T-cell (primary cell): ENCODE measurements at places on chromosomes 4 and X. TPM values are rescaled to one million over a fixed set of nuclear protein-coding genes. Genes with fewer than 3 reads are reported as not detected.
A peak's percentile ranks its signal among the peaks of the same experiment; 100 is the strongest.

DNA sequence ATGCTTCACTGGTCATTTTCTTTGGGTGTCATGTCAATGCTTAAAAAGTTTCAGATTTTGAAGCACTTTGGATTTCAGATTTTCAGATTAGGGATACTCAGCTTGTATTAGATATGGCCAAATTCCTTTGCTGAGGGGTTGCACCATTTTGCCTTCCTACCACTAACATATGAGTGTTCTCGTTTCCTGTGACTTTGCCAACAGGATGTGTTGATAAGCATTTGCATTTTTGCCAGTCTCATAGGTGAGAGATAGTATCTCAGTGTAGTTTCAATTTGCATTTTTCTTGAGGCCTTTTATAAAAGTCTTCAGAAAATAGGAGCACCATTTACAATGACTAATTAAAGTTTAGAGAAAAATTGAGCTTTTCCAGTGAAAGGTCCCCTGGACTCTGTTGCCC lies 71.6 kb upstream of the CLCN4 start:
- DNase-seq, result no peak

- DNase-seq, result no peak
Observed at GRCh38 chr4:165814256-165815020, 58.6 kb upstream of the TLL1 start.

- no peak for DNase-seq
Observed at GRCh38 chrX:151675121-151675746, 20.0 kb upstream of the PRRG3 start.

GRCh38 chr4:154276496-154276895 lies 215.1 kb downstream of the DCHS2 start:
- no peak for DNase-seq

- no peak for DNase-seq
Observed at GRCh38 chrX:152989292-152989658, 4.6 kb downstream of the PNMA5 start.

DNA sequence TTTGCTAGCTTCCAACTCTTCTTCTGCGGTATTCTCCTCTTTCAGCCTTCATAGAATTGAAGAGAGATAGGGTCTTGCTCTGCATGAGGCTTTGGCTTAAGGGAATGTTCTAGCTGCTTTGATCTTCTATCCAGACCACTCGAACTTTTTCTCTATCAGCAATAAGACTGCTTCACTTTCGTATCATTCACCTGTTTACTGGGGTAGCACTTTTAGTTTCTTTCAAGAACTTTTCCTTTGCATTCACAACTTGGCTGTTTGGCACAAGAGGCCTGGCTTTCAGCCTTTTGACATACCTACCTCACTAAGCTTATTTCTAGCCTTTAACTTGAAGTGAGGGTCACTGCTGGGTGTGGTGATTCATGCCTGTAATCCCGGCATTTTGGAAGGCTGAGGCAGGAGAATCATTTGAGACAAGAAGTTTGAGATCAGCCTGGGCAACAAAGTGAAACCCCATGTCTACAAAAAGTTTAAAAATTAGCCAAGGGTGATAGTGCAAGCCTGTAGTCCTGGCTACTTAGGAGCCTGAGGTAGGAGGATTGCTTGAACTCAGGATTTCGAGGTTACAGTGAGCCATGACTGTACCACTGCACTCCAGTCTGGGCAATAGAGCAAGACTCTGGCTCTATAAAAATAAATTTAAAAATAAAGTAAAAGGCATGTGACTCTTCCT lies 47.1 kb upstream of the HPGDS start:
- DNase-seq, result no peak

- DNase-seq, result no peak
Observed at GRCh38 chr4:4775493-4776004, 83.9 kb upstream of the MSX1 start.

- no peak for DNase-seq
Observed at GRCh38 chrX:21565025-21565424, 93.1 kb downstream of the KLHL34 start.

DNA sequence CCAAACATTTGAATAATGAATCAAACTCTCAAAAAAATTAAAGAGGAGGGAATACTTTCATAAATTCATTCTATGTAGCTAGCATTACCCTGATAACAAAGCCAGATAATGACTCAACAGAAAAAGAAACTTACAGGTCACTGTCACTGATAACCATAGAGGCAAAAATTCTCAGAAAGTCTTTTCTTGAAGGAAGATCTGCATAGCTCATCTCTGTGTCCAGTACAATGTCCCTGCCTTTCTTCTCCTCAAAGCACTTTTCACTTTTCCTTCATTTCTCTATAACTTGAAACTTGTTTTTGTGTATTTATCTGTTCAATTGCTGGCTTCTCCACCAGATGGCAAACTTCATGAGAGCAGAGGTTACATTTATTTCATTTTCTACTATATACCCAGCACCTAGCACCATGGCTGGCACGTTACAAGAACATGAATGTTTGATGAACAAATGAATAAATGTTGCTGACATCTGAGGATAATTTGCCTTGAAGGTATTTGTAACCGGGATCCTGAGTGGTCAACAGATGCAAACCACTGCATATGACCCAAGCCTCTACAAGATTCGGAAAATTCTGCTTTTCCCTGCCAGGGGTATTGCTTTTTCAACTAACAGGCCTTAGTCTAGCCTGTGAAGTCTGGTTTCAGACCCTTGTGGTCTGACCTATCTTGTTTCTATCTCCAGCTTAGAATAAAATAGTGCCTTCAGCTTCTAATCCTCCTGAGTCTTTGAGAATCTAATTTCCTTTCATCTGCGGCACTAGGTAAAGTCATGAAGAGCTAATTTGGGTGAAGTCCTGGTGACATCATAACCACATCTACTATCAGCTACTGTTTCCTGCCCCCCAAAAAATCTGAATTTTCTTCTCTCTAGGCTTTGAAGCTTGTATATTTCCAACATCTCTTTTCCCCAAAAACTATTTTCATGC lies 52.5 kb upstream of the ANTXR2 start:
- peak; percentile 46 for DNase-seq

The DIPK2B gene
- total RNA-seq, result not detected

The GPRASP3 gene
- total RNA-seq, result 1.9 TPM

The POU4F2 gene
- not detected for total RNA-seq

The NKX6-1 gene
- total RNA-seq, result not detected
